CD14-positive monocyte (primary cell): ENCODE measurements at places on chromosomes 7 and 10.

DNA sequence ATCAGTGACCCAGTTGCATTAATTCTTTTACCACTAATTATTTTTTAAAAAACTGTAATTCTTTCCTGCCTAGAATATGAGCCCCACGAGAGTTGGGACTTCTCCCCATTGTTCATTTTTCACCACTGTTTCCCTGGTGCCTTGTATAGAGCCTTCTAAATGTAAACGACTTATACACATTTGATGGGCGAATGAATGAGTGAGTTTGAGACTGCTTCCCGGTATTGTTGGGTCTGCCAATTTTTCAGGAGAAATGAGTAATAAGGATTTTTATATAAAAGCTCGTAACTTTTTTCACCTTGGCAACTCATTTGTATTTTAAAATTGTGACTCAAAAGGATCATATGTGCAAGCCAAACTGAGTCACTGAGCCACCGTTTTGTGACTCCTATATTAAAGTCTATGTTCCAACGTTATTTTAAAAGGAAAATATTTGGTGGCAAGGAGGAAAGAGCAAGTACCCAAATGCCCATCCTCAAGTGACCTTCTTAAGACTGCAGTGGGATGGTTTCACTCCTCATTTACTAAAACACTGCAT is 621.3 kb downstream of the KCNMA1 start:
- DNase-seq = no peak

GRCh38 chr7:5677538-5678294 is 103.7 kb downstream of the RNF216 start:
- DNase-seq = peak; percentile 71

DNA sequence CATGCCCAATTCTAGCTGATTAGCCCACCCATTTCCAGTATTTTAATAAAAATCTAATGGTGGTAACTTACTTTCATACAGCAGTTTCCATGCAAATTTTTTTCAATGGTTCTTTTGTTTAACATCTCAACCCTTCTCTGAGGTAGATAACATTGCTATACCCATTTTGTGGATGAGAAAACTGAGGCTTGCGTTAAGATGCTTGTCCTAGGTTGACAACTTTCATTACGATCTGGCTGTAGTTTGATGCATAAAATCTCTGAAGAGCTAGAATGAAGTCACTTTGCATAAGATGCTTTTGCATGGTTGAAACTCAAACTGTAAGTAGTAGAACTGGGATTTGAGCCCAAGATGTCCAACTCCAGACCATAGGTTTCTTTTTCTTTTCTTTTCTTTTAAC is 309.5 kb upstream of the PODXL start:
- no peak for DNase-seq

- peak; percentile 77 for DNase-seq
Observed at GRCh38 chr10:5293691-5294550, 70.8 kb upstream of the UCN3 start.

DNA sequence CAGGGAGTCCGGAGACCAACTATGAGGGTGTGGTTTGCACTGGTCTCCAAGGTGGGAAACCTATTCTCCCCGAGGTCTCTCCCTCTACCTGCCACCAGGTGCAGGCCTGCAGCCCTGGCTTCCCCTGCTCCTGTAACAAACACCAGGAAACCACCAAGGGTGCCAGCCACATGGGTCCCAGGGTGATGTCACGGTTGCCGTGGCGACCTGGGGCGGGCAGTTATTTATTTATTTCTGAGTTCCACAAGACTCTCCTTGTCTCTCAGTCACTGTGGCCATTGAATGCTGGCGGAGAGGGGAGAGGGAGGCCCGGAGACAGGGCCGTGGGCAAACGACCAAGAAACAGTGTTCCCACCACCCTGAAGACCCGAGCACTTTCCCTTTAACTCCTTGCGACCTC is 27.0 kb downstream of the MMD2 start:
- DNase-seq = no peak

GRCh38 chr7:85229544-85229943 is 42.7 kb upstream of the SEMA3D start:
- DNase-seq = no peak

- DNase-seq = no peak
Observed at GRCh38 chr7:71843676-71844075, 568.5 kb downstream of the CALN1 start.

- no peak for DNase-seq
Observed at GRCh38 chr10:12559578-12560178, 210.3 kb downstream of the CAMK1D start.

DNA sequence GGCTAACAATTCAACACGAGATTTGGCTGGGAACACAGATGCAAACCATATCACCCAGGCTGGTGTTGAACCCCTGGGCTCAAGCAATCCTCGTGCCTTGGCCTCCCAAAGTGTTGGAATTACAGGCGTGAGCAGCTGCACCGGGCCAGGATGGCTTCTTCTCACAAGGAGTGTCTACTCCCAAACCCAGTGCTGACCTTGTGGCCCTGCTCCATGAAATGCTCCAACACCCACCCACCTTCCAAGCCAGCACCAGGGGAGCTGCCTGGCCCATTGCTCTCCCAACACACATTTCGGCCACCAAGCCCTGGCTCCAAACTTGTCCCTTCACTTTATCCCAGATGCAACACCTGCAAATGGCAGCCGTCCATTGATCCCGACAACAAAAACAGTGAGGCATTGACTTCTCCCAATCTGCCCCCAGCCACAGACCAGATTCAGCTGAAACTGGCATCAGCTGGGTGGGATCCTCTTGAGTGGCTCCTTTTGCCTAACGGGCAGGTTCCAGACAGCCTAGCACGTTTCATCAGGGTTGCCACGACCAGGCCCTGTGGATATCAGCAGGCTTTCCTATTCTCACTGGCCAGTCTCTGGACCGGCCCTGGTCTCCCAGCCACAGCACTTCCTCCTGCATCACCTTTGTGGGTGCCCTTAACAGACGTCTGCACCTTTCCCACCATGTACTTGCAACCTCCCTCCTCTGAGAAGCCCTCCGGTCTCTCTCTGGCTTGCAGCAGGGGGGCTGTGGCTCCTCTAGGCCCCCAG is 105.7 kb upstream of the CARD11 start:
- no peak for DNase-seq

DNA sequence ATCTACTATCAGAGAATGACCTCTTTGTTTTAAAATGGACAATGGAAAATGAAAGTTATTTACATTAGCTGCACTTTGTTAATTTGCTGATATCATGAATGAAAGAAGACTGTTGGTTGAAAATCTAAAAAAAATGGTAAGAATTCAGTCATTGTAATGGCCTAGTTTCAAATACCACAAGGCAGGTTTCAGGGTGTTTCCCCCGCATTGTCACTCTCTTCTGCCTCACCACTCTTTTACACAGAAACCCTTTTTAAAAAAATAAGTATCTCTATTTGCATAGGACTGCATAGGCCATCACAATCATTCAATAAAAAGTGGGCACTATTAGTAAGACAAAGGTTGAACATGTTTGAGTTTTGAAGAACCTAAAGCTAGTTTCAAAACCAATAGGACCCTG is 737.1 kb downstream of the INHBA start:
- DNase-seq = no peak

- DNase-seq = no peak
Observed at GRCh38 chr7:148242294-148242821, 348.2 kb upstream of the C7orf33 start.

GRCh38 chr7:38222481-38223096 is 44.5 kb downstream of the STARD3NL start:
- DNase-seq = peak; percentile 43

DNA sequence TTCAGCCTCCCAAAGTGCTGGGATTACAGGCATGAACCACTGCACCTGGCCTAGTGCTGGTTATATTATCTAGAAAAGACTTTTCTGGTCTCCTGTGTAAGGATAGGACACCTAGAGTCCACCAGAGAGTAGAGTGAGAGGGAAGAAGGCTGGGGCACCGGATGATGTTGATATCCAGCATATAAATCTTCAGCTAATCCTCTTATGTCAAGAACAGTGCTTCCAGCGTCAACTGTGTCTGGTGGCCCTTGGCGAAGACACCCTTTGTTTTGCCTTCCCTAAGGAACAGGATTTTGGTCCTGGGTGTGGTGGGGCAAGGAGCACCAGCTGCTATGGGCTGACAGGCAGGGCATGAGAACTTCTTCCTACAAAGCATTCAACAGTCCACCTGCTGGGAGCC is 16.3 kb upstream of the INMT start:
- no peak for DNase-seq

- DNase-seq = peak; percentile 61
Observed at GRCh38 chr10:133276435-133277201, at the start of gene ADAM8. ADAM8 (minus strand) TSS chr10:133276868; CDS start chr10:133276817, 51 bp downstream.

DNA sequence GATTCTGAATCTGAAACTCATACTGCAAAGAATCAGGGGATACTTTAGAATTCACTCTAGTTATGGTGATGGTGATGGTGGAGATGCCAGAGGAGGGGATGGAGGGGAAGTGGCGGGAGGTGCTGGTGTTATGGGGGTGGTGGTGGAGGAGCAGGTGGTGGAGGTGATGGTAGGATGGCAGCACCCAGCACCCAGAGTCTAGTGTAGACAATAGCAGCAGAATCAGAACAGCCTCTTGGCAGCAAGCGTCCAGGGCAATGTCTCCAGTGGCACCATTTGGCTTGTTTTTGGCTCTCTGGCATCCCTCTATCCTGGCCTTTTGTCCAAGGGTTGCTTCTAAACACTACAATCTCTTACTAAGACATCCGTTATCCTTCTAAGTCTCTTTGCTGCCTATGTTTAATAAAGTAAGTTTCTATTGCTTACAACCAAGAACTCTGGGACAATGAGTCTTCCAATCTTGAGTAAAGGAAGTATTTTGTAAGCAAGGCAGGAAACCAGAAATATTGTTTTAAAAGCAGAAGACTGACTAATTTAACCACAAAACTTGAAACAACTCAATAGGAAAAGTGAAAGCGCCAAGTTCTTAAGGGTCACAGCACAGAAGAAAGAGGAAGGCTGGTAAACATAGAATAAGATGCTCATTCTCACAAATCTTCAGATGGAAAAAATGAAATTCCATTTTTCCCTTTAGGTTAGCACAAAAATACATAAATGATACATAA is 42.4 kb upstream of the GDF10 start:
- peak; percentile 87 for DNase-seq

- DNase-seq = no peak
Observed at GRCh38 chr10:76091926-76092325, 660.5 kb downstream of the LRMDA start.

DNA sequence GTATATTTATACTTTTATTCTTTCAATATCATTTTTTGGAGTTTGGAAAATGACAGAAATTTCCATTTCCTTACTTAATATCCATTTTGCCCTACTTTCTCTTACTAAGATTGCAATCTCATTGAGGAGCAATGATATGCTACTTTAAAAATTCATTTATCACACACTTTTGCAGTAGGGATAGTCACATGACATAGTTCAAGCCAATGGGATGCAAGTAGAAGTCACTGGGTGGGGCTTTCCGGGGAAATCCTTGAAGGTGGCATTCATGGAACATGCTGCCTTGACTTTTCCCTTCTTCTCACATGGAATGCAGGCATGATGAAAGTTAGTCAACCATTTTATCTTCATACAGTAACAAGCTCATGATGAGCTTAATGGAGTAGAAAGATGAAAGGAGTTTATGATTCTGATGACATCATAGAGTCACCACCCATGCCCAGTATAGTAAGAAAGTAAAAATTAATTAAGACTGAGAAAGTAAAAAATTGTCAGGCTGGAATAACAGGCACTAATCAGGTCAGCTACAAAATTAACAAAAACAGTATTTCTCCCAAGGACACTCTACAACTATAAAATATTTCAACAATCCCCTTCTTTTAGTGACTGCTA is 33.4 kb downstream of the IQUB start:
- DNase-seq = no peak

- DNase-seq = no peak
Observed at GRCh38 chr7:158402471-158402870, 185.2 kb downstream of the PTPRN2 start.

DNA sequence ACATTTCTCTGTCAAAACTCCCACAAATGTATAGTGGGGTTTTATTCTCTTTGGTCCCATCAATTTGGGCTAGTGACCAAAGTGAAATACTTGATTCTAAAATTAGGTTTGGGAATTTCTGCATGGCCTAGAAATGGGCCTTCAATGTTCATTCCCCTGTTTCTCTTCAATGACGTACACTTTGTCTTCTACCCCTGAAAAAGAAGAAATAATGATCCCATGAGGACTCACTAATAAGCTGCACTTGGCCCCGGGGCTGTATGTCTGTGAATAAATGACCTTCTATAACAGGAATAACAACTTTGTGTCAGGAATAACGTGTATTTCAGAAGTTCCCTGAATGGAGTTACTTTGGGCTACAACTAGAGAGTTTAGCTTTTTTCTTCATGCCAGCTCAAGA is 20.2 kb downstream of the OR6B1 start:
- no peak for DNase-seq

DNA sequence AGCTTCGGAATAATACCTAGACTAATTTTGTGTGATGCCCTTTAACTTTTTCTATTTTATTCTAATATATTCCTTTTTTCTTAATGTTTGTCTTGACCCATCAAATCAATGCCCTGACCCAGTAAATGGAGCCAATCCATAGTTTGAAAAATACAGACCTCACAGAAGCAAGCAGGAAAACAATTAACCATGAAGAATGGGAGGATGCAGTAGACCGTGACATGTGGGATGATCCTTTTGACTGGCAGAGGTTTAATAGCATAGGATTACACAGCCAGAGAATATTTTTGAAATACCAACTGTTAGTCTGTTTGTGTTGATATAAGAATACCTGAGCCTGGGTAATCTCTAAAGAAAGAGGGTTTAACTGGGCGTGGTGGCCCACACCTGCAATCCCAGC is 142.6 kb upstream of the NEBL start:
- DNase-seq = no peak

- DNase-seq = no peak
Observed at GRCh38 chr7:108079648-108080591, 50.2 kb downstream of the LAMB4 start.

GRCh38 chr10:51894771-51895578 is 195.6 kb upstream of the CSTF2T start:
- DNase-seq = no peak

DNA sequence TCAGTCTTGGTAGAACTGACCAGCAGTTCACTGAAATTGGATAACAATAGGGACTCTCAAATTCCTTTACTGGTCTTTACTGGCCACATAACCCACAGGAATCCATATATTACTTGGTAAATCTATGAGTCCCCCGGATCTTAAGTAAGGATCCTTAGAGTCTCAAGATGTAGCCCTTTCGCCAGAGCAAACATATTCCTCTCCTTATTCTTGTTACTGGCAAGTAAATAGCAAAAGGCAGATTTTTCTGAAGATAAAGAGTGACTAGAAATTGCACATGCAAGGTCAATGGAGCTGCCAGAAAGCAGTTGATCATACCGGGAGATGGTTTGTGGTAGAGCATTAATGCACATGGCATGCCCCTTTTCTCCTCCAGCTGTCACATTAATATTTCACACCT is 283.0 kb downstream of the HDAC9 start:
- DNase-seq = no peak

- no peak for DNase-seq
Observed at GRCh38 chr10:113782367-113782766, 30.9 kb downstream of the PLEKHS1 start.

DNA sequence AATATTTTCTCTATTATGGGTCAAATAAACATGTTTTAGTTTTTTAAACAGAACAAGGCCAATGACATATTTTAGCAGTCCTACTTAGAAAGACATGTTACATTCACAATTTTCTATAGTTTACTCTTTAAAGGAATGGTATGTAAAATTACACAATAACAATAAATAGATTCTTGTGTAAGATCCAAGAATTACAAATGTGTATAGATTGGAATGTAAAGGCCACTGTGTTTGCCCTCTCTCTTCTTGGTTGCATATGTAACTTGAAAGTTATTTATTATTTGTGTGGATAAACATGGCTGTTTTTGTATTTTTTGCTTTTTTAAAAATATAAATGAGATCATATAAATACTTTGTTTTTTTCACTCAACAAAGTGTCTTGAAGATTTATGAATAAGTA is 979.3 kb upstream of the CELF2 start:
- no peak for DNase-seq

GRCh38 chr7:106600569-106601373 is 60.2 kb downstream of the CCDC71L start:
- DNase-seq = no peak
